ENCODE measurements at places on chromosomes 12 and 14.

DNA sequence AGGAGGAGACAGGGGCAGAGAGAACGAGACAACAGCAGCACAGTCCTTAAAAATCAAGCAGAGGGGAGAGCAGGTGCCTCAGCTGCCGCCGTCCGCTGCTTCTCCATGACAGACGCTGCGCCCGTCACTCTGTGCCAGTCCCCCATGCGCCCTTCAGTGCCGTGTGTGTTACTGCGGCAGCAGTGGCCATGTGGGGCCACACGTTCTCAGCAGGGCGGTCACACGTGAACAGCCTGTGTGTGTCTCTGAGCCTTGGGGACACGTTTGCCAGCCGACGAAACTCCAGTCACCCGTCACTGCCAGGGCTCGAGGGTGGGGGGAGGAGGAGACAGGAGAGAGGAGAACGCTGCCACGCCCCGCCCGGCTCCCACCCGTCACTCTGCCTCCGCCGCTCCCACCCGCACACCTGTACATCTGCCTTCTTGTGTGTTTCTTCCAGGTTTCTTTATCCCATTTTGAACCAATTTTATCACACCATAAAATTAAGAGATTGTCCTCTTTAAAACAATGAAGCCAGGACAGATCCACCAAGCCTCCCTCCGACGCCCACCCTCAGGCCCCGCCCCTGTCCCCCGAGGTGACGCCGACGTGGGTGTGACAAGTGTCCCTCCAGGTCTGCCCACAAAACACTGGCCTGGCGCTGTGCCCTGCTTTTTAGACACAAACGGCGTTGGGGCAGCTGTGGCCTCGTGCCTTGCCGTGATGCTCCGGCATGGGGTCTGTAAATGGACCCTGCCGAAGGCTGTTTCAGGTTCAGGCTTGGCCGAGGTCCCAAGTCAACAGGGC is 58.2 kb downstream of the GALNT9 start:
- no peak for DNase-seq

GRCh38 chr12:12379831-12380730 is 23.2 kb downstream of the BORCS5 start:
- no peak for DNase-seq

GRCh38 chr14:62657376-62657775 is 387.9 kb downstream of the KCNH5 start:
- no peak for DNase-seq

DNA sequence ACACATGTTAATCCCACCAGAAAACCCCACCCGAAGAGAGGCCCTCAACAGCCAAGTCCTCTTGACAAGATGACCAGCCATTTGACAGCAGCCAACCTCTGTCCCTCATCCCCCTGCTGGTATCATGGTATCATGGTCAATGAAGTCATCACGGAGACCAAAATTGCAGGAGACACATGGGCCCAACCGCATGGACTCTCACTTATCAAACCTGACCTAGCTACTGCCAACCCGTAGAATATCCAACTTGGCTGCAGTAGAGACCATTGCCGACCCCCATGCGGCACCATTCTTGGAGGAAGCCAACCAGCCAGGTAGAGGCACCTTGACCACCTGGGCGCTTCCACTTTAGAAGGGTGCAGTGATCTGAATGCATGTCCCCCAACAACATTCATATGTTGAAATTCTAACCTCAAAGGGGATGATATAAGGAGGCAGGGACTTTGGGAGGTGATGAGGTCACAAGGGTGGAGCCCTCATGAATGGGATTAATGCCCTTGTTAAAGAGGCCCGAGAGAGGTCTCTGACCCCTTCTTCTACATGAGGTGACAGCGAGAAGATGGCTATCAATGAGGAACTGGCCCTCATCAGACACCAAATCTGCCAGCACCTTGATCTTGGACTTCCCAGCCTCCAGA is 33.3 kb downstream of the DIO3 start:
- DNase-seq = no peak

GRCh38 chr12:109952873-109953272 is 43.3 kb downstream of the GIT2 start:
- DNase-seq = no peak

- no peak for DNase-seq
Measured at GRCh38 chr12:113405694-113406093, 2.0 kb upstream of the SDS start.

GRCh38 chr14:66085224-66085623 is 400.9 kb upstream of the CCDC196 start:
- DNase-seq = no peak

GRCh38 chr12:92488735-92489134 is 214.1 kb upstream of the PLEKHG7 start:
- DNase-seq = no peak

Data from WERI-Rb-1 (cell line).